ENCODE measurements at places on chromosomes 6 and 20. TPM values are rescaled to one million over a fixed set of nuclear protein-coding genes. Genes with fewer than 3 reads are reported as not detected.

DNA sequence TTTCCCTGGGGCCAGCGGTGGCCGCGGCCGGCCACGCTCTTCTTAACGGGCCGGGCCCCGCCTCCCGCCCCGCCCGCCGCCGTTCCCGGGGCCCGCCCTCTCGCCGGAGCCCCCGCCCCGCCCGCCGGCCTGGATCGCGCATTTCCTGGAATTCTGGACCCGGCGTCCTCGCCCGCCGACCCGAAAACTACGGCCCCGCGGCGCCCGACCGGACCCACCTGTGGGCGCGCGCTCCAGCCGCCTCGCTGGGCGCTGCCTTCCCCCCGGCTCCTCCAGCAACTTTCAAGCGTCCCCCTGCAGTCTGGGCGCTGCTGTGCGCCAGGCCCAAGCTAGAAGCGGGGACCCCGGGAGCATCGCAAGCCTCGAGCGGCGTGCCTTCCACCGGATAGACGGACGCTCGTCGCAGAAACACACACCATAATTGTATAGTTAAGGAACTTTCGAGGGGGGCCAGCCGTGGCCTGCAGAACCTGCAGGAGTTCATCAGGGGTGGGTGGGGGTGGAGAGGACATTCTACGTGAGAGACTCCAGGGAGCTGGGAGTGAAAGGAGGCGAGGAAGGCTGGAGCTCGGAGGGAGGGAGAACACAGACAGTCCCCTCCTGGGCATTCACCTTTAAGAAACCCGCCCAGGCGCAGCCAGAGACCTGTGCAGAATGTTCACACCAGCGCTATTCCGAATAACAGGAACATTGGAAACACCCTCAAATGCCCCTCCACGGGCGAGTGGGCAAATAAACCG, at the start of gene ADA:
ADA (minus strand) TSS at position 16 of the 740 bp plus-strand sequence. CDS start 92 bp downstream, outside the sequence.
- H3K27ac ChIP-seq = peak within 1 kb of the TSS; percentile 75
- no peaks in the 10 kb centered on the region for H3K36me3 ChIP-seq
- peak within 1 kb of the TSS; percentile 67 for H3K4me3 ChIP-seq
- DNase-seq = peak; percentile 78
- peaks cover 17% of the 10 kb centered on the region for H3K27me3 ChIP-seq
- peaks cover 18% of the 10 kb centered on the region for H3K4me1 ChIP-seq

GRCh38 chr6:12075067-12075563, 63.0 kb downstream of the HIVEP1 start:
- H3K4me1 ChIP-seq = no peaks in the 10 kb centered on the region
- H3K27me3 ChIP-seq = no peaks in the 10 kb centered on the region
- H3K4me3 ChIP-seq = no peak overlapping the region

DNA sequence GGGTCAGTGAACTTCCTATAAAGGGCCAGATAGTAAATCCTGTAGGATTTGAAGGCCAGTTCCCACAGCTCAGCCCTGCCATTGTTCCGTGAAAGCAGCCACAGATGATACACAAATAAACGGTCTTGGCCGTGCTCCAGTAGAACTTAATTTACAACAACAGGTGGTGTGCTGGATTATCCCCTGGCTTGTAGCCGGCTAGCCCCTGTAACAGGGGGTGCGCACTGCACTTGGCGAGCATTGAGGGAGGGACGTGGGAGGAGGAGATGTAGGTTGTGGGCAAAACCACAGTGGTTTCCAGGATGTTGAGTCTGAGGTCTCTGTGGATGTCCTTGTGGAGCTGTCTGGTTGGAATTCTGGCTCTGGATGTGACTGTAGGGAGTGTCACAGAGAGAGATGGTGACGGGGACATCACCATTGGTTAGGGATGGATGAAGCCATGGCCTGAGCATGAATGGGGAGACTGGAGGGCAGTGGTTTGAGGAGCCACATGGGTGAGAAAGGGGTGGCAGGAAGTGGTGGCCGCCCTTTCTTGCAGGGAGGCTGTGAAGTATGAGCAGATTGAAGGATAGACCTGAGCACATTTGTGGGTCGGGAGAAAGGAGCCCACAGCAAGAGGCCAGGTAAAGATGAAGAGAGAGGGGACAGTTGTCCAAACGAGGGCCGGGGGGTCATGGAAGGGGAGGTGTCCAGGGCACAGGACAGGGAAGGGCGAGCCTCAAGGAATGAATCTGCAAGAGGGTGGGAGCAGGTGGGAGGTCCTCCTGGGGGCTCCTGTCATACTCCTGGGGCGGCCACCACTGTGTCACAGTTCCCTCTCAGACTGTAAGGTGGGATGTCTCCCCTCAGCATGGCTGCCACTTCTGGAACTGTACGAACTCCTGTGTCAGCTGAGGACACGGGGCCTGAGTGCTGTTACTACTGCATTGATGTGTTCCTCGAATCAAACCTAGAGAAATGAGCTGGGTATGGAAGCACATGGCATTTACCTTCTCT, 53.6 kb downstream of the CDH26 start:
- no peaks in the 10 kb centered on the region for H3K27me3 ChIP-seq
- H3K4me1 ChIP-seq = peaks cover 58% of the 10 kb centered on the region
- H3K36me3 ChIP-seq = no peaks in the 10 kb centered on the region
- peak; percentile 90 for DNase-seq

- no peak overlapping the region for H3K4me3 ChIP-seq
- H3K27me3 ChIP-seq = no peaks in the 10 kb centered on the region
- no peak for DNase-seq
- peaks cover 8% of the 10 kb centered on the region for H3K4me1 ChIP-seq
Observed at GRCh38 chr6:150076196-150076893, 7.4 kb upstream of the ULBP3 start.

DNA sequence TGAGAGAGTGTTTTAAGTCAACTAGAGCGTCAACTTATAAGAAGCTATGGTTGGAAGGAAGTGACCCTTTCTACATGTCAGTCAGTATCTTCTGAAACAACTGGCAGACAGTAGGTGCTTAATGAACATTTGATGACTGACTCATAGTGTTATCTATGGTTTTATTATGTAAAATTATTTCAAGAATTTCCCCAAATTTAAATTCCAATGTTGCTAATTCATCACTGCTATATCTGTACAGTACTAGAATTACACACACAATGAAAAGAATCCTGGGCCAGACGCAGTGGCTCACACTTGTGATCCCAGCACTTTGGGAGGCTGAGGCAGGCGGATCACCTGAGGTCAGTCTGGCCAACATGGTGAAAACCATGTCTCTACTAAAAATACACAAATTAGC, 721.4 kb upstream of the FLRT3 start:
- no peak overlapping the region for H3K4me3 ChIP-seq
- peaks cover 4% of the 10 kb centered on the region for H3K4me1 ChIP-seq
- no peak for DNase-seq
- H3K27me3 ChIP-seq = no peaks in the 10 kb centered on the region
- H3K36me3 ChIP-seq = no peaks in the 10 kb centered on the region

GRCh38 chr6:41733360-41733706, 2.1 kb downstream of the TFEB start:
- peaks cover 30% of the 10 kb centered on the region for H3K4me1 ChIP-seq
- peak; percentile 41 for DNase-seq
- no peaks in the 10 kb centered on the region for H3K27me3 ChIP-seq
- peak overlapping the region; percentile 80 for H3K4me3 ChIP-seq
- H3K36me3 ChIP-seq = no peaks in the 10 kb centered on the region

- H3K4me1 ChIP-seq = peaks cover 2% of the 10 kb centered on the region
- no peak overlapping the region for H3K4me3 ChIP-seq
- no peak overlapping the region for H3K27ac ChIP-seq
- peaks cover 9% of the 10 kb centered on the region for H3K27me3 ChIP-seq
Observed at GRCh38 chr6:166194914-166195859, 27.5 kb upstream of the TBXT start.

DNA sequence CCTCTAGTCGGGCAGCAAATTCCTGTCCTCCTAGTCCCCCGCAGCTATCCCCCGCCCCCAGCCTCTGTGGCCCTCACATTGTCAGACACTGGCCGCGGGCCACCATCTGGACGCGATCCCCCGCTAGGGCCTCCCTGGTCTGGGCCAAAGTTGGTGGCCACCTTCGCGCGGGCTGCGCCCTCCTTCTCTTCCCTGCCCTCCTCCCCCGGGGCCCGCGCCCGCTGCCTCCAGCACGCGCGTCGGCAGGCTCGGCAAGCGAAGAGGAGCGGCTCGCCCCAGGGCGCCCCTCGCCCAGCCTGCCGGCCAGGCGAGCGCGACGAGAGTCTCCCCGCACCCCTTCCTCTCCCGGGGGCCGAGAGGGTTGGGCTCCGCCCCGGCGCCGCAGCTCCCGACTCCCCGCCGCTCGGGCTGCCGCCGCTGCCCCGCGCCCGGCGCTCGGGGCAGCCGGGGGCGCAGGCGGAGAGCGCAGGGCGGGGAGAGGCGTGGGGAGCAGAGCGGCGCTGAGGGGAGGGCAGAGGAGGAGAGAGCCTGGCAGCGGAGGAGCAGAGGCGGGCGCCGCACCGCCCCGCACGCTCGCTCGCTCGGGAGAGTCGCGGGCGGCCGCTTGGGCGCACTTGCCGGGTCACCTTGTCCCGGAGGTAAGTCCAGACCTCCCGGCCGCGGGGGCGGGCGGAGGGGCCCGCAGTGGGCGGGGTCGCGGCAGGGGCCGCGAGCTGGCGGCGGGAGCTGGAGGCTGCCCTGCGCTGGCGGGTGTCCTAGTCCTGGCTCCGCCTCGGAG, at the start of gene SYNDIG1:
SYNDIG1 (plus strand) TSS at position 514 of the 778 bp plus-strand sequence. CDS start 73,469 bp downstream, outside the sequence.
- H3K4me1 ChIP-seq = peaks cover 28% of the 10 kb centered on the region
- no peak within 1 kb of the TSS for H3K27ac ChIP-seq
- peaks cover 36% of the 10 kb centered on the region for H3K27me3 ChIP-seq
- peak; percentile 42 for DNase-seq

- no peak overlapping the region for H3K27ac ChIP-seq
- no peaks in the 10 kb centered on the region for H3K4me1 ChIP-seq
- DNase-seq = peak; percentile 38
Observed at GRCh38 chr6:51541847-51542246, 545.6 kb downstream of the PKHD1 start.

GRCh38 chr6:155883741-155884140, 428.1 kb upstream of the NOX3 start:
- DNase-seq = no peak
- H3K36me3 ChIP-seq = no peaks in the 10 kb centered on the region
- no peaks in the 10 kb centered on the region for H3K27me3 ChIP-seq
- H3K27ac ChIP-seq = no peak overlapping the region
- no peak overlapping the region for H3K4me3 ChIP-seq

GRCh38 chr6:147704691-147705090, 196.2 kb downstream of the SAMD5 start:
- peaks cover 2% of the 10 kb centered on the region for H3K4me1 ChIP-seq
- DNase-seq = no peak
- no peak overlapping the region for H3K27ac ChIP-seq
- no peaks in the 10 kb centered on the region for H3K36me3 ChIP-seq
- H3K27me3 ChIP-seq = no peaks in the 10 kb centered on the region

DNA sequence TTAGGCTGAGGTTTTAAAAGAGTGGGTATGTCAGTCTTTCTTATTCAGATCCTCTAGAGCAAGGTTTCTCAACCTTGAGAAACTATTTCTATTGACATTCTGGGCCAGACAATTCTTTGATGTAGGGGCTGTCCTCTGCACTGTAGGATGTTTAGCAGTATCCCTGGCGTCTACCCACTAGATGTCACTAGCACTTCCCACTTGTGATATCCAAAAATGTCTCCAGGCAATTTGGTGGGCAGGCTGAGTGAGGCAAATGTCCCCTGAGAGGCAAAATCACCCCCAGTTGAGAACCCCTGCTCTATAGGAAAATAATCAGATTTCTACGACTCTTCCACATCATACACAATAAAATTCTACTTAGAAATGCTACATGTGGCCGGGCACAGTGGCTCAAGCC, 7.7 kb upstream of the ZKSCAN8 start:
- H3K4me3 ChIP-seq = no peak overlapping the region
- peak; percentile 43 for DNase-seq
- H3K27ac ChIP-seq = no peak overlapping the region
- H3K36me3 ChIP-seq = peaks cover 6% of the 10 kb centered on the region
- peaks cover 5% of the 10 kb centered on the region for H3K4me1 ChIP-seq
- no peaks in the 10 kb centered on the region for H3K27me3 ChIP-seq

DNA sequence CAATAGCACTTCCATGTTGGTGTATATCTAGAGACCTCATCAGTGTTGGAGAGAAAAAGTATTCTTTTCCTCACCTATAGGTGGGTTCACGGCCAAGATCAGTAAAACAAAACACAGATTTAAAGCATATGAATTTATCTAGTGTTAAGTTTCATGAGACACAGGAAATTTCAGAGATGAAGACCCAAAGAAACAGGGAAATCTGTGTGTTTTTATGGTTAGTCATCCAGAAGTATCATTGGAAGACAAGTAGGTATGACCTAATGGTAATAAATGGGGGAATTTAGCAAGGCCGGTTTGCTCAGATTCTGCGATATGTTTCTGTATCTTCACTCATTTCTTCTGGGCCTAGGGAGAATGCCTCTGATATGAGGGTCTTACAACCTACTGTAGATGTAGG, 419.6 kb upstream of the MARCKS start:
- H3K27me3 ChIP-seq = no peaks in the 10 kb centered on the region
- H3K4me1 ChIP-seq = peaks cover 3% of the 10 kb centered on the region
- H3K36me3 ChIP-seq = no peaks in the 10 kb centered on the region
- no peak overlapping the region for H3K4me3 ChIP-seq

DNA sequence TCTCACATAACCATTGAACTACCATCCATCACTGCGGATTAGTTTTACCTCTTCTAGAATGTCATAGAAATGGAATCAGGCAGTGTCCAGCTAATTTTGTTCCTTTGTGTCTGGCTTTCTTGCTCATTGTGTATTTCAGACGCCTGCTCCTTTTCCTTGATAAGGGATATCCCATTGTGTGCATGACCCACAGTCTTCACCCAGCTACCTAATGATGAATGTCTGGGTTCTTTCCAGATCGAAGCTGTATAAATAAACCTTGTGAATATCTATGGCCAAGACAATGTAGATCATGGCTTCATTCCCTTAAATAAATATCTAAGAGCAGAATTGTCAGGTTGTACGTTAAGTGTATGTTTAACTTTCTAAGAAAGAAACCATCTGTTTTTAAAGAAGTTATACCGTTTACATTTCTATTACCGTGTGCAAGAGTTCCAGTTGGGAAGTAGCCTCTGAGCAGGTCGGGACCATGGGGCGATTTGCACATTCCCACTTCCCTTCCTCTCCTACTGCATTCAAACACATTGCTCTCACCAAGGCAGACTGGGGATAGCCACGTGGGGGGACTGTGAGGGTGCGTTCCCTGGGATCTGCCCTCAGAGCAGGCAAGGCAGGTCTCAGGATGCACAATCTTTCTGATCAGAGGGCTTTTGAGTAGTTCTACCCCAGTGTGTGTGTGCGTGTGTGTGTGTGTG, 13.1 kb downstream of the CD93 start:
- H3K27ac ChIP-seq = no peak overlapping the region

DNA sequence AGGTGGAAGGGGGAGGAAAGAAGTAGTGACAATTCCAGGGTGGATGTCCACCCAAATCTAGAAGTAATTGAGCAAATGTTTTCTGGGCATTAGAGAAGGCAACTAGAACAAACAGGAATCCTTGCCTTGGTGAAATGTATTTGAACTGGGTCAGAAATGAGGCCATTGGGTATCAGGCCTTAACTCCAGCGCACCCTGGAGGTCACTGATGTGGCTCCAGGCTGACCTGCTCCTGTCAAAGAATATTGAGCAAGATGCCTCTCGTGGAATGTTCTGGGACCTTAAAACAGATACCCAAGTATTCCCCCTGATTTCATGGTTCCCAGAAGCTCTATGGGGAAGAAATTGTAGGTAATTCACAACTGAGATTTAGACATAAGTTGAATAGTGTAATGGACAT, 6.9 kb downstream of the HLA-DPB1 start:
- no peak overlapping the region for H3K4me3 ChIP-seq
- H3K36me3 ChIP-seq = peaks cover 2% of the 10 kb centered on the region
- H3K27me3 ChIP-seq = peaks cover 29% of the 10 kb centered on the region
- DNase-seq = peak; percentile 28

- no peak overlapping the region for H3K4me3 ChIP-seq
- no peak overlapping the region for H3K27ac ChIP-seq
- H3K36me3 ChIP-seq = peaks cover 61% of the 10 kb centered on the region
- no peak for DNase-seq
Observed at GRCh38 chr20:41428285-41428684, 61.7 kb upstream of the EMILIN3 start.

LY6G6F gene
- not detected for total RNA-seq

IMPG1 gene
- 0.22 TPM for total RNA-seq

CLDN20 gene
- not detected for total RNA-seq

MLIP gene
- 21.6 TPM for total RNA-seq

GINS1 gene
- total RNA-seq = 5.2 TPM

DLK2 gene
- 2.0 TPM for total RNA-seq

COL21A1 gene
- total RNA-seq = 101 TPM
